ENCODE measurements at places on chromosomes 5 and 9.

GRCh38 chr9:130245474-130245873, 20.1 kb upstream of the HMCN2 start:
- DNase-seq = no peak

- no peak for DNase-seq
Observed at GRCh38 chr5:178210073-178210535, 5.8 kb downstream of the HNRNPAB start.

GRCh38 chr5:78975035-78975434, 10.1 kb downstream of the ARSB start:
- DNase-seq = no peak

DNA sequence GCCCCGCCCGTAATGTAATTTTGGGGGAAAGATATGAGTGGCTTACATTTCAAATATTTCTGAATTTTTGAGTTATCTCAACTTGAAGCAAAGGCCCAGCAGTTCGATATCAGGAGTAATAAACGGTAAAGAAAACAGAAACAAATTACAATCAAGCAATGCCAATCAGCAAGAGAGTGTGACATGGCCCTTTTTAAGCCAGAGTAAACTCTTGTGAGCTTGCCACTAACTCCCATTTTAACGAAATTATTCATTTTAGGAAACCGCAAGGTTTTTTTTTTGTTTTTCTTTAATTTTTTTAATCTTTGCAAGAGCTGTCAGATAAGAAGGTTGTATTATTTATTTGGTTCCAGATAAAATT, 17.6 kb upstream of the CDK7 start:
- no peak for DNase-seq

- no peak for DNase-seq
Observed at GRCh38 chr5:92800365-92800764, 780.7 kb downstream of the NR2F1-AS1 start.

- no peak for DNase-seq
Observed at GRCh38 chr5:169294621-169295020, 6.3 kb downstream of the SLIT3 start.

DNA sequence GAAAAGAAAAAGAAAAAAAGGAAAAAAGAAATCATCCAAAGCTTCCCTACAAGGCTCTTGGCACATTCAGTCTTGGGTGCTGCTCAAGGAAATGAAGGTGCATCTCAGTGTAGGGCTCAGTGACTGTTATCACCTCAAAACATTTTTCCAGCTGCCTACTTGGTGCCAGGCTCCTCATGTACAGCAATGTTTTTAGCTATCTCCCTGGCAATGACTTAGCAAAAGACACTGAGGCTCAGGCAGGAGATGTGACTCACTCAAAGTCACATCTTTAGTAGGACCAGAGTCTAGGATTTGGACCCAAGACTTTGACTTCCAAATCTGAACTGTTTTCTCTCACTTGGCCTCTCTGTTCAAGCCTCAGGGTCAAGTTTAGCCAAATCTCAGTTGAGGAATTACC, 264.2 kb downstream of the CRB2 start:
- no peak for DNase-seq

All from iPS-NIHi11 (cell line).